ENCODE measurements at places on chromosomes 3 and 15.

DNA sequence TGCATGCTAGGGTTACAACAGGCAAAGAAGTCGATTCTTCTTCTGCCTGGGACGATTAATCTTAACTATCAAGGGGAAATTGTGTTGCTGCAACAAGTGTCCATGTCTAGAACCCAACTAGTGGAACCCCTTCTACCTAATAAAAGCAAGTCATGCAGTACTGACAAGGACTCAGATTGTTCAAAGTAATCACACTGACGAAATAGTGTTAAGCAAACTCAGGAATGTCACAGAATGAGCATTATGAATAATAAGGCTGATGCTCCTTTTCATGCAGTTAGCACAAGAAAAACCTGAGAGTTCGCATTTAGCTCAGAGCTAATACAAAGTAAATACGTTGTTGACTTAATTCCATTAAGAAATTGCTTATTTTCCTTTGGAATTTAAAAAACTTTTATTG, 47.5 kb upstream of the TRIM42 start:
- DNase-seq, result no peak

DNA sequence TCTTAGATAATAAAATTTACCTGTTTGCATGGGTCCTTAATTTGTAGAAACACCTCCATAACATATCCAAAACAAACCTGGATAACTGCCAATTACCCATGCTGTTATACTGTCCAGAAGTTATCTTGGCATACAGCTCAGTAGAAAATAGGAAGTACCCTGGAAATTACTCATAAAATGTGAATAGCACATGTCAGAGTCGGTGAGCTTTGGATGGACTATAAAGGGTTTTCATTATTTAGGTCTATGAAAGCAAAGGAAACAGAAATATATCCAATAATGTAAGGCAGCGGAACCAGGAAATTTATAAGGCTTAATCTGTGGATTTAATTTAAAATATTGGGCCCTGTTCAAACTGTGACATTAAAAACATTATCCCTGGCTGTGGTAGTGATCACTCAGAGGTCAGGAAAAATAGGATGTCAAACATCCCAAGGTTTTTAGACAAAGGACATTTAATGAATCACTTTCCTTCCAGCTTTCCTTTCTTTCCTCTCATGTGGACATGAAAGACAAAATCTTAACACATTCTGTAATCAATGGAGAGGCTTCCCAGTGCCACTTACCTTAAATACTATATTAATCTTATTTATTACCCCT, 459.0 kb upstream of the DPH6 start:
- no peak for DNase-seq

GRCh38 chr3:82012775-82013174, 251.3 kb upstream of the GBE1 start:
- DNase-seq, result no peak

DNA sequence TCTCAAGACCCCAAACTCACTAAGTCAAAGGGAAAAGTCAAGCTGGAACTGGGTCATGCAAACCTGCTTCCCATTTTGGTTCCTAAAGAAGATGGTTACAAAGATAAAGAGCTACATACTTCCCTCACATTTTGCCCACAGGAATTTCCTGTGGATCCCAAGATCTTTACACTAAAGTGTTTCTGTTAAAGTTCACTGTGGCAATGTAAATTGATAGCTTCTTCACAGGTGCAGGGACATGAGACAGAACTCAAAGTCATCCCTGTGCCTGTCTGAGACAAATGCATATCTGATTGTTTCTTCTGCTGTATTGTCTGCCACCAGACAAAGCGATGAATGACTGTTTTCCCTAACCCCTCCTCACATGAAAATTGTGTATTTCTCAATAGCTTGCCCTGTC, 567.8 kb downstream of the ZIC1 start:
- no peak for DNase-seq

GRCh38 chr3:187630404-187630803, 39.8 kb downstream of the SST start:
- DNase-seq, result no peak

- no peak for DNase-seq
Observed at GRCh38 chr3:148333091-148333490, 364.6 kb upstream of the AGTR1 start.

GRCh38 chr3:182702216-182702615, 91.1 kb upstream of the ATP11B start:
- DNase-seq, result no peak

GRCh38 chr15:40722354-40722753, 27.4 kb downstream of the RAD51 start:
- DNase-seq, result no peak

GRCh38 chr3:135393898-135394525, 571.5 kb upstream of the PPP2R3A start:
- no peak for DNase-seq

DNA sequence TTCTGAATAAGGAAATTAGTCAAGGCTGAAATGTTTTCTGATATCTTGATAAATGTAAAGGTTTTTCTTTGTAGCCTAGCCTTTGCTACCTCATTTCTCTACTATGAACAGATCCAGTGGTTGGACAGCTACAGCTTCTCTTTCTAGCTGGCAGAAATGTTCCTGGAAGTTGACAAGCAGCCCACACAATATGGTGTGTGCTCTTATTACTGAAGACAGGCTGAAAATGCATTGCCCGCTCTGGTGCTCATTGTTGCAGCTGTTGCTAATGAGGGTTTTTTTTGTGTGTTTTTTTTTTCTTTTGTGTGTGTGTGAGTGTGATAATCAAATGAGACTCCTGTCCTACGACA, 844.3 kb upstream of the SEMA6D start:
- DNase-seq, result no peak

DNA sequence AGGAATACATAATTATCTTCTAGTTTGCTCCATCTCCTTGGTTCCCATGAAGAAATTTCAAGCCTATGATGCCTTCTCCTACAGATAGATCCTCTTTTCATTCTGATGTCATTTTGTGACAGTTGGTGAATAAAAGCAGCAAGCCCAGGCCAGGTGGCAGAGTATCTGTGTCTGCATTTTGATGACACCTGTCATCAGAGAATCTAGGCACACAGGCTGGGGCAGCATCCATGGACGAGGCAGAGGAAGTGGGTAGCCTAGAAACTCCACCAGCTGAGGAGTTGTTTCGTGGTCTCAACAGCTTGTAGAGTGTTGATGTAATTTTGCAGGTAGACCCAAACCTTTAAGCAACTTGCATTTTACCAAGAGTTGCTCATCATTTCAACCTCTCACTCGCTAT, 269.8 kb downstream of the FEZF2 start:
- no peak for DNase-seq

DNA sequence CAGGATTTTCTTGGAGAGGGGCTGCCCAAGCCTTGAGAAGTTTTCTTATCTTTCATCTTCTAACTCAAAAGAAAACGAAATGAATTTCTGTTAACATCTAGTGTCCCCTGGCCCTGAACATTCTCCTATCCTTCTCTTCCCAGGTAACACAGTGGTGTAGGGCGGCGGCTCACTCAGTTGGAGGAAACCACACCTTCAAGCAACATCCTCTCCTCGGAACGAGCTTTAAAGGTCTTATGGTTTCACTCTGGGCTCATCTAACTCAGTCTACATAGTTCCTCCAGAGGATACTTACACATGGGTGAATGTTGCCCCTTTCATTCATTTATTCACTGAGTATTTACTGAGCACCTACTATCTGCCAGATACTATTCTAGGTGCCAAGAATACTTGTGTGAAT, 31.0 kb upstream of the KLHL6 start:
- no peak for DNase-seq

DNA sequence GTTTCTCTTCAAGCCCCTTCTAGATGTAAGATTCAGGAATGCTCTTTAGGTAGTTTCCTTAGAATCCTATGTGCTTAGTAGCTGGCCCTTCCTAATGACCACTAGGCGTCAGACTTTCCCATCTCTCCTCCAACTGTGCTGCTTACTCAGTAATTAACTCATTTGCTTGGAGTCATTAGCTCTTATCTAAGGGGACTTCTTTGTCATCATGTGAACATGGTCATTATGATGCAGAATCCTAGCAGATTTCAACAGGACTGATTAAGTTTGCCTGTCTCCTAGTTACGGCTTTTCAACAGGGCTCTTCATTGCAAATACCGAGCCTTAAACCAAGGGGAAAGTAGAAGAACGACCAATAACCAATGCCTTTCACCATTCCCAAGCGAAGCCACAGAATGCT, 46.4 kb downstream of the GJD2 start:
- DNase-seq, result peak; percentile 12
